ENCODE measurements at places on chromosomes 12 and 14. TPM values are rescaled to one million over a fixed set of nuclear protein-coding genes. Genes with fewer than 3 reads are reported as not detected.

- no peak for DNase-seq
- H3K4me1 ChIP-seq: peaks cover 22% of the 10 kb centered on the region
- no peak overlapping the region for H3K4me3 ChIP-seq
- H3K27me3 ChIP-seq: no peaks in the 10 kb centered on the region
Observed at GRCh38 chr12:88299567-88300101, 157.5 kb downstream of the TMTC3 start.

DNAJC22 gene
- 5.0 TPM for total RNA-seq

SOAT2 gene
- total RNA-seq: 1.9 TPM

GRCh38 chr12:131855521-131856142 lies 27.4 kb downstream of the MMP17 start:
- H3K4me1 ChIP-seq: peaks cover 10% of the 10 kb centered on the region
- DNase-seq: no peak
- H3K27ac ChIP-seq: peak overlapping the region; percentile 50
- no peaks in the 10 kb centered on the region for H3K36me3 ChIP-seq

DNA sequence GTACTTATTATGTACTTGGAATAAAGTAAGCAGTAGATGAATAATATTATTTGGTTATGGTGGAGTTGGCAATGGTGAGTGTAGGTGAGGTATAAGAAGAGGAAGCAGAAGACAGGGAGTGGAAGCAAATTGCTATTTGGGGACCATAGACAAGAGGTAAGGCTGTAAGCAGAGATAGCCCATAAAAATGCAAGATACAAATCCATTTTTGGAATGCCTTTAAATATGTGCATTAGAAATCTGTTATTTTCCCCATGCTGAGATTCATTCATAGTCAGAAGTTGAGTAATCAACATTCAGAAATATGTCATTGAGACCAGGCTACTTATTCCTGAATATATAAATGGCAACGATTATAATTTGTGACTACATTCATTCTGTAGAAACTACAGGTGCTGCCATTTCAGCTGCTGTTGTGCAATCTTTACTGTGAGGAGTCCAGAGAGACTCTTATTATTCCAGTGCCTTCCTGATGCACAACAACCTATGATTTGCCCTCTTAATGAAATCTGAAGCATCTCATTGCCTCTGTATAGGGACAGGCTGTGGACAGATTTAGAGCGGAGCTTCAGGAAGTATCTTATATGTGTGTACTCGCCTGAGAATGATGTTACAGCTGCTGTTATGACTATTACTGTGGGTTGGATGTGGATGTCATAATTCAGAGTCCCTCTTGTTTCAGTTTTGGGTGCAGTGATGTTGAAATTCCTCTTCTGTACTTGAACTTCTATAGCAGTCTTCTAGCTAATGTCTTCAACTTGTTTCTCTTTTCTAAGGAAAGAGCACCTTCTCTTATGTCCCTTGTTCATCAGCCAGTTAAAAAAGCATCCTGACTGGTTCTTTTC lies 173.8 kb downstream of the NAV3 start:
- no peak overlapping the region for H3K27ac ChIP-seq
- no peak overlapping the region for H3K4me3 ChIP-seq
- no peaks in the 10 kb centered on the region for H3K36me3 ChIP-seq
- no peaks in the 10 kb centered on the region for H3K27me3 ChIP-seq
- no peak for DNase-seq

SRRM4 gene
- 1.4 TPM for total RNA-seq

CEBPE gene
- total RNA-seq: not detected

All from type B pancreatic cell (in vitro differentiated cells).